ENCODE measurements at places on chromosomes 12 and 14.

GRCh38 chr12:105470601-105471000, 140.1 kb downstream of the C12orf75 start:
- no peak for DNase-seq

DNA sequence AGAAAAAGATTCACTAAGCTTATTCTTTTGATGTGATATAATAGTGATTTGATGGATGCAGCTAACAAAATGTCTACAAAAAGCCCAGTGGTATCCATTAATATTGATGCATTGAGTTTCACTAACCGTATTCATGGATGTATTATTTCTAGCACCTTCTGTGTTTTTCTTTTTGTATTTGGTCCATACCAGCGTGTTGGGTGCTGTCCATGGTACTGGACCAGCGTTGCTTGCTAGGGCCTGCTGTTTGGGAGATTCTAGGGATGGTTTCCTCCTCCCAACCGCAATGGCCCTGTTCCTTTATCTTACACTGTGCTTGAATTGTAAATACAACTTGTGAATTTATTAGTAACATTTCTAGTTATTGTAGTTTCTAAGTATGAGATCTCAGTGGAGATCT, 31.7 kb downstream of the ANO4 start:
- DNase-seq, result peak; percentile 17

DNA sequence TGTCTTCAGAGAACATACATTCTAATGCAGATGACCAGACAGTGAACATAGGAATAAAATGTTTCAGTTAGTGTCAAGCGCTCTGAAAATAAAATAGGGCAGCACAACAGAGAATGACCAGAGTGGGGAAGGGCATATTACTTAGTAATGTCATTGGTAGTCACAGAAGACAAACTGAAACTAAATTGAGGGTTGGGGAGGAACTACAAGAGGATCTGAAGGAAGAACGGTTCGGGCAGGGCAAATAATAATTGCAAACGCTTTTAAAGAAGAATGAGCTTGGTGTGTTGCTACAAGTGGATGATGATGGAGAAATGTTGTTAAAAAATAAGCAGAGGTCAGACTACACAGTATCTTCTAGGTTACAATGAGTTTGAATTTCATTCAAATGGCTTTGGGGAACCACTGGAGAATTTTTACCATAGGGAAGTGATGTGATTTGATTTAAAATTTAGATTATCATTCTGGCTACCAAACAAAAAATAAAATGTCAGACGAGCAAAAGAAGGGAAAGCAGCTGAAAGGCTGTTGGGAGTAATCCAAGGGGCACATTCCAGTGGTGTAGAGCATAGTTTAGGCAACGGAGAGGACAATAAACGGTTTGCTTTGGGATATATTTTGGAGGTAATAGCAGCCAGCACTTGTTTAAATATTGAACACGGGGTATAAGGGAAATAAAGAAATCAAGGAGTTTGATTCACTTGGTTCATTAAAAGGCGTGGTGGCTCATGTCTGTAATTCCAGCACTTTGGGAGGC, 56.3 kb upstream of the SLC6A13 start:
- DNase-seq, result no peak

GRCh38 chr12:1525858-1526257, 68.5 kb downstream of the FBXL14 start:
- no peak for DNase-seq

DNA sequence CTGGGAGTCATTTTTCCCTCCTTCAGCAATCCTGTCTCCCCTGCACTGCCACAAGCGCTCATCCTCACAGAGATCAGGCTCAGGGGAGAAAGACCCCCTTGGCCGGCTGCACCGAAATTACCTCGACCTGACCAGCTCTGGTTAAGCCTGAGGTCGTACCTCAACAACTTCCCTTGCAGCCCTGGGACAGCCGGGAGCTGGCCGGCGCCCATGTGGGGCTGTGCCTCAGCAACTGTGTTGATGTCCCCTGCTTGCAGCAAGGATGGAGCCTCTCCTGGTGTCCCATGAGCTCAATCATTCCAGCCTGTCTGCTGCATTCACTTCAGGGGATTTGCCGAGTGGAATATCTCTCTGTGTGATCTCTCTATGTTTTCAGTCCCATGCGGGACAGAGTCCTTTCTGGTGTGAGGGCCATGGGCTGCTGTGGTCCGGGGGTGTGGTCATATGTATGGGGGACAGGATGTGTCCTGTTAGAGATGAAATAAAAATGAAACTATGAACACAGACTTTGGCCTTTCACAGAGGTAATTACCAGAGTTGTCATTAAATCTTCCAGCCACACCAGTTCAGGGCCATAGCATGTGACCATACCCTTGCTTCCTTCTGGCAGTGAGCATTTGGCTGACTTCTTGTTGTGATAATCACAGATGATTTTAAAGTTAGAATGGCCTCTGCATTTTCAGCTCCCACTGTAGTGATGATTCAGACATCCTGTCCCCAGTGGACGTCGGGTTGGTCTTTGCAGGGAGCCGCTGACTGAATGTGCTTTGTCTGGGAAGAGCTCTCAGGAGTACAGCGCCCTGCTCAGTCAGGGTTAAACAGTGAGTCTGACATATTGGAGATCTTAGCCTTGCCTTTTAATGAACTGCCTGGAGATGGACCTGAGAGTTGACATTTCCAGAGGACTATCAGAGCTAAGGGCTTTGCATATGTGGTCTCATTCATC, 405.9 kb downstream of the AACS start:
- peak; percentile 52 for DNase-seq

DNA sequence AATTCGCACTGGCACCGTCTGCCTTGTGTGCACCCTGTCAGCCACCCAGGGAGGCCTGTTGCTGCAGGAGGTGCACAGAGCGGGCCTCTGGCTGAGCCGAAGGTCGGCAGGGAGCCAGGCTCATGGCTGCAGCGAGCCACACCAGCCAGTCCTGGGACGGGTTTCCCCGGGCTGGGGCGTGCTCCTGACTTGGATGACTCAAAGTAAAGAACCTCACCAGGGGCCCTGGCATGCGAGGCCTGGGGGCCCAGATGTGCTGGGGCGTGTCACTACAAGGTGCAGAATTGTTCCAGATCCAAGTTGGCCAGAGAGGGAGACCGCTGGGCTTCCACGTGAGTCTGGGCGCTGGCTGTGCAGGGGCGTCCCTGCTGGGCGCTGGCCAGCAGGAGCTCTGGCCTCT, 34.5 kb downstream of the FBRSL1 start:
- DNase-seq, result no peak

GRCh38 chr12:75478116-75478794, 2.3 kb upstream of the GLIPR1 start:
- peak; percentile 39 for DNase-seq

DNA sequence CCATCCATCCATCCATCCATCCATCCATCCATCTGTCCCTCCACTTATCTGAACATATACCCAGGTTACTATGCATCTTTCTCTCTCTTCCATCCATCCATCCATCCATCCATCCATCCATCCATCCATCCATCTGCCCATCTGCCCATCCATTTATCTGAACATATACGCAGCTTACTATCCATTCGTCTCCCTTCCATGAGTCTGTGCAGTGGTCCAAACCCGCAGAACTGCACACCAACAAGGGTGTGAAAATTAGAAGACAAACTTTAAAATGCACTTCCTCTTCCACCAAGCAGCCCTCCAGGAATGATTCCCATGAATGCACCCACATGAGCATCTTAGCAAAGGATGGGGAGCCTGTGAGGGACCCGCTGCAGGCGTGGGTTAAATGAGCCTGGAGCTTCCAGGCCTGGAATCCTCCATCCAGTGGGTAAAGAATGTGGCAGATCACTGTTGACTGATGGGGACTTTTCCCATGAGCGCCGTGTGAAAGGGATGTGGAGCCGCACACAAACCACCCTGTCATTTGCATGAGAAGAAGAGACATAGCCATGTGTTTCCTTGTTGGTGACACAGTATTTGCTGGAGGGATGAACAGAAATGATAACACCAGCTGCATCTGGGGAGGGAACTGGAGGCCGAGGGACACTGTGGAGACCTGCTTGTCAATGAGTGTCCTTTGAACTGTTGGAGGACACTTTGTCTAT, 376.6 kb downstream of the ADGRD1 start:
- no peak for DNase-seq

DNA sequence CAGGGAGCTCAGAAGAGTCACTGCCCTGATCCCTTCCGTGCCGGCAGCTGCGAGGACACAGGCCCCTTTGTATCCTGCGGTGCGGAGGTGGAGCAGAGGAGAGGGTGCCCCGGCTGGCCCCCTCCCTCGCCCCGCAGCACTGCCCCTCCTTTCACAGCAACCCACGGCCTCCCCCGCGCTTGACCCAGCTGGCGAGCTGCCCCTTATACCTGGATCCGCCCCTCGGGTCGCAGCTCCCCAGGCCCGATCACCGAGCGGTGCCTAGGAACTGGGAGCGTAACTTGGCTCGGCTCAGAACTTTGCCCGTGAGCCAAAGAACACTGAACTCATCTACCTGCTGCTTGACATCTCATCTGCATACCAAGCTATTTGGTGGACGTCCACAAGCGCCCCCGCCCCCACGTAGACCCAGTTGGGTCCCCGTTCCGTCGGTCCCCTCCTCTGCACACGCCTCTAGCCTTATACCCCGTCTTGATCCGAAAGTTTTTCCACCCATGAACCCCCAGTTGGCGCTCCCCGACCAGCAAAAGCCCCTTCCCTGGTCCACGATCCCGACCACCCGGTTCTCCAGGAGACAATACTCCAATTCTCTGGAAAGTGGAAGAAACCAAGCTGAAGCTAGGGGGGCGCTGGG, 697 bp upstream of the DNAJC14 start:
- DNase-seq, result peak; percentile 41

DNA sequence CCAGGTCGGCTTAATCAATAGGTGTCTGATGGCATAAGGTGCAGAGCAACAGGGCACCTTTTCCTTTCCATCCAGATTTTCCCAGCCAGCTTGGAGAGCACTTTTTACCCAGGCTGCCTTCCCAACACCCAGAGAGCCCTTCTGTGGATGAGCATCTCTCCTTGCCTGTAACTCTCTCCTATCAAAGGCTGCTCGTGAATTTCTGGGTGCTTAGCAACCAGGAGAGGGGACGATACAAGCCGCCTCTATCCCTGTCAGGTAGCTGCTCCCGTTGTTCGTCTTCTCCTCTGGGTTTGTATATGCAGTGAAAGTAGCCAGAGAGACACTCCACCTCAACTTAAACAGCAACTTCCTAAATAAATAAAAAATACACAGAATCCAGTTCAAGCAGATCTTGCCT, 124.2 kb downstream of the CACNA1C start:
- no peak for DNase-seq

DNA sequence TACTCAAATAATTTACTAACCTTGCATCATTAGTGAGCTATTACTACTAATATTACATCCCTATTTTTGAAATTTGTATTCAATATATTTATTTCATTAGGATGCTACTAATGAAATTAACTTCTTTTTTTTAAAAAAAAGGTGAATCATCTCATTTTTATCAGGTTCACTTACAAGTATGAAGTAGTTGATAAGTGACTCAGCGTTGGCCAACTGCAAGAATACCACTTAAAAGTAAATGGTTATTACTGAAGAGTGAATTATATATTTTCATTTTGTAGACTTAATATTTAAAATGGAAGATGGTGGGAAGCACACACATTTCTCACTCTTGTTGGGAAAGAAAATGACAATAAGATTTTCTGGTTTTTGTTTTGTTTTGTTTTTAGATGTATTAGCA, 19.6 kb downstream of the OR4N2 start:
- no peak for DNase-seq

DNA sequence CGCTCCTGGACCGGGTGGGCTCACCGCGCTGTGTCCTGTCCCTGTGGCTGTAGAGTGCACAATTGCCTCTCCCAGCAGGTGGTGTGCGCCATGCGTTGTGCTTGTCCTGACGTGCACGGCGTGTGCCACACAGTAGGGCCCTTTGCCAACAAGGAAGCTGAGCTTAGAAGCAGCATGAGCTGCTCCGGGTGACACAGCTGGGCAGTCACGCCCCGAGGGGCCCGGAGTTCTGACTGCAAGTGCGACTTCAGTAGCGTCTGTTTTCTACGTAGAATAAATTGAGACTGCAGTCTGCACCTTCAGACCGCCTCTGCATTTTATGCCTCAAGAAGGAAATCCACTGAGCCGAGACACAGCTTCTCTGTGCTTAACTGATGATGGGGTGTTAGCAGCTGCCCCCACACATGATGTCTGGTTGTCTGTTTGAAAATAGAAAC, 81.6 kb downstream of the ADGRD1 start:
- DNase-seq, result peak; percentile 73

- no peak for DNase-seq
Measured at GRCh38 chr12:6084261-6084968, 40.1 kb downstream of the VWF start.

GRCh38 chr12:2855546-2855945, 1.3 kb downstream of the TEX52 start:
- DNase-seq, result no peak

DNA sequence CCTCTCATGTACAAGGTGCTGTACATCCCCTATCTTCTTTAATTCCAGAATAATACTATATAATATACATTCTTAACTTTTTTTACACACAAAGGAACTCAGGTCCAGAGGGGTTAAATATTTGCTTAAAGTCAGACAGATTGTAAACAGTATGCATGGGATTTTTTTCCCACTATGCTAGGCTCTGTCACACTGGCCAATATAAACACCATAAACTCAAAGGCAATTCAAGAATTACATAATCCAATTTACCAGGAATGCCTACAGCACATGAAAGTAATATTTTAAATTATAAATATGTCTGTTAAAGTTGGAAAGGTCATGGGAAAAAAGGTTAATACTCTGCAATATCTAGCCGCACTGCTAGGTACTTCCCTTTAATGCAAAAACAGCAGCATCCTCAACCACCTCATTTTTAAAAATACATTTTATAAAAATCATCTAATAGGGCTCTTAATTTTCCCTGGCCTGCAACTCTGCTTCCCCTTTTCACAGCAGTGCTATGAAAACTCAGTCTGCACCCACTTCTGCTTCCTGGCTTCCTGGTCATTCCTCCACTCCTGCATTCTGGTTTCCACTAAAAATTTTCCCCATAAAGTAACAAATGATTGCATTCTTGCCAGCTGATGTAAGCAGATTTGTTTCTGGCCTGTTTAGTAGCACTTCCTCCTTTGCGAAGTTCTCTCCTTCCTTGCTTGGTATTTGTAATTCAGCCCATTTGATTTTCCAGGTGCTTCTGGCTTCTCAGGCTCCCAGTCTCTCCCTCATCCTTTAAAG, 128.1 kb downstream of the ITPR2 start:
- no peak for DNase-seq

DNA sequence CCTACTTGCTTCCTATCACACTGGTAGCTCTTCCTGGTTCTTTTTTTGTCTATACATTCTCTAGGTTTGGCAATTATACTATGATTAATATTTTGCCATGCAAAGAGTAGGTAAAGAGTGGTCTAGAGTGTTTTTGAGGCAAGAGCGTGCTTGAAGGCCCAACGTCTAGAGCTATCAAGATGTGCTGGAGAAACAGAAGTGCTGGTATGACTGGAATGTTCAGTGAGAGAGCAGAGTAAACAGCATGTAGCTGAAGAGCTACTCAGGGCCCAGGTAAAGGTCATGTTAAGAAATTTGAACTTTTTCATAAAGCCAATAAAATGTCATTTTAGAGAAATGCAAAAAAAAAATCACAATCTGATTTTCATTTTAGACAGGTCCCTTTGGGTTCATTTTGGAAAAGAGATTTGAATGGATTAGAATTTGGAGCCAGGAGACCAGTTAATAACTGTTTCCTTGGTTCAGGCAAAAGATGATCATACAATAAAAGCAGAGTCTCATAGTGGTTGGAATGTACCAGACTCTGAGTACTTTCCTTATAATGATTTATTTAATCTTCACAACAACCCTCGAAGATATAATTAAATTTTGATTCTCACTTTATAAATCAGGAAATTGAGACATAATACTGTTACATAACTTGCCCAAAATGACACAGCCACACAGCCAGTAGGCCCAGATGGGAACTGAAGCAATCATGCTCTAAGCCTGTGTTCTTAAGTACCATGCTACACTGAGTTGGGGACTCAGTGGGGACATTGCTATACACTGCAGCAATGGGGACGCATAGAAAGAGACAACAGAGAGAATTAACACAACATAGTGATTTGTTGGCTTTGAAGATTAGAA, 350.1 kb downstream of the NELL2 start:
- DNase-seq, result no peak
